Right renal cortex interstitium (tissue), 3 donors: ENCODE measurements at places on chromosomes 2 and 18. TPM values are rescaled to one million over a fixed set of nuclear protein-coding genes. Genes with fewer than 3 reads are reported as not detected.

The ABCG5 gene
- polyA plus RNA-seq: 0.50 TPM

The VIT gene
- not detected for polyA plus RNA-seq

The CLEC4F gene
- 0.08 TPM for polyA plus RNA-seq

DNA sequence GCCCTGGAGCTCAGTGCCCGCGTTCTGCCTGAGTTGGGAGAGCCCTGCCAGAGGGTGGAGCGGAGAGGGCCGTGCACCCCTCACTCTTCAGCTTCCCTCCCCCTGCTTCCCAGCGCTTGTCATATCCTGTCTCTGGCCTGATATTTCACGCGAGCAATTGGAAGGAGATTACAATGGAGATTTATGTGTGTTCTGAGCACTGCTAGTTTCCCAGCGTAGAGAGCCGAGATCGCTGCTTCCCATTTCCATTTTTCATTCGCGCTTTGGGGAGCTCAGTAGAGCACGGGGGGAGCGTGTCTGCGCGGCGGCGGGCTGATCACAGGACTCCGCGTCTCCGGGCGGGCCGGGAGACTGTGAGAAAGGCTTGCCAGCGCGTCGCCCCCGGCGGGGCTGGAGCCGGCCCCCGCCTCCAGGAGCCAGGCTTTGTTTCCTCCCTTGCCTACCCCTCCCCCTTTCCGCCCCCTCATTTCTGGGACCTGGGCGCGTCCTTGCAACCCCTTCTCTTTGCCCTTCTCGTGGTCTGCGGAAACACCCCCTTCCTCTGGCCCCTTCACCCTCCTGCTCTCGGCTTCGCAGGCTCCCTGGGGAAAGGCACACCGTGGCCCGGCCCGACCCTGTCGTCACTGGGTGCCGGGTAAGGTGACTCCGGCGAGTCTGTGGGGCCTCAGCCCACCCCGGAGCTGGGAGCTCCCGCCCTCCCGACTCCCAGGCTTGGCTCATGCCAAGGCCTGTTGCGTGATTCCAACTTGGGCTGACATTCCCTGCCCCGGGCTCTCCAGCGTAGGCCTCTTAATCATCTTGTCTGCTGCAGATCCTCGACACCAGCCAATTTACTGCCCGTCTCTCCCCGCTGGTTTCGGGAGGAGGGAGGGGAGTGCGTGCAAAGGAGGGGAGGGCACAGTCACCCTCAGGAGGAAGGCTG, 5.8 kb downstream of the DLX2 start:
- DNase-seq: no peak

- DNase-seq: no peak
Observed at GRCh38 chr18:26902291-26902690, 36.8 kb upstream of the AQP4 start.

DNA sequence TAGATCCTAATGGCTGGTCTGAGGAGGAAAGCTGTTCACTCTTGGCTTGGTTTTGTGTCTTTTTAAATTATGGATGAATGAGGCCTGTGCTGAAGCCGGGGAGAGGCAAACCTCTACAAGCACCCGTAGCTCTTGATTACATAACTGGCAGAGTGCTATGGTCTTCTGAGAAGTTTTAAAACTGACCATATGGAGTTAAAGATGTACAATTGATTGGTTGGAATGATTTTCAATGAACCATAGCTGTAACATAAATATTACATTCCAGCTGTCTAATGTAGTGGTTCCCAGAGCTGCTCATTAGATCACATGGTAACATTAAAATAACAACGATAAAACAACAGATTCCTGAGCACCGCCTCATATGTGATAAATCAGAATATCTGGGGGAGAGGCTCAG, 71.1 kb upstream of the MAP4K3 start:
- DNase-seq: no peak

DNA sequence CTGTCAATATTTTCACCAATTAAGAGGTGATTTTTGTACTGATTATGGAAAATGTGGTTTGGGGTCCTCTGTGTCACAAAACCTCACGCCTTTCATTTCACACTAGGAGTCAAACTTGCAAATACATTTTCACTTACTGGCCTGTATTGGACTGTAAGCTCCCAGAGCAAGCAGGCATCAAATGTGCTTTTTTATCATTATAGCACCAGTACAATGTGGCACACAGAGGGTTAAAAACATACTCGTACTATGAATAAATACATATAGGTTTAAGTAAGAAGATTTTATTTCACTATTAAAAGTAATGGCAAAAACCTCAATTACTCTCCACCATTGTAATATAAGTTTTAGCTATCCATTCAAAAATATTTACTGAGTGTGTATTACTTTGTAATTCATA, 56.7 kb downstream of the ABCB11 start:
- no peak for DNase-seq

DNA sequence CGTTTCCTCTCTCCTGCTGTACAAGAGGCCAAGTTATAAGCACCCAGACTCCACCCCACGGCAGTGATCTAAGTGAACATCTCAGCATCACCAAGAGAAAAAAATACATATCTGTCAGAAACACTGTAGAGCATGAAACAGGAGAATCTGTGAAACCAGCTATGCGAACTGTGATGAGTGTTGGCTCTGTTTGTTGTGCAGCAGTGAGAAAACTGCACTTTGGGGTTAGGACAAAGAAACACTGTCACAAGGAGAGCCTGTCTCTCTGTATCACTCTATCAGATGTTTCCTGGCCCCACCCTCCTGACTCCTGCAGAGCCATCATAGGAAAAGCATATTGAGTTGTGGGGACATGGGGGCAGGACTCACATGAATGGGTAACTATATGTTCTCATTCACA, 87.1 kb downstream of the LAMA3 start:
- no peak for DNase-seq

- DNase-seq: no peak
Observed at GRCh38 chr2:232013701-232014353, 52.3 kb downstream of the DIS3L2 start.

GRCh38 chr2:23753291-23754010, 173.5 kb downstream of the ATAD2B start:
- no peak for DNase-seq

- DNase-seq: no peak
Observed at GRCh38 chr2:224969633-224970260, 72.5 kb downstream of the DOCK10 start.

DNA sequence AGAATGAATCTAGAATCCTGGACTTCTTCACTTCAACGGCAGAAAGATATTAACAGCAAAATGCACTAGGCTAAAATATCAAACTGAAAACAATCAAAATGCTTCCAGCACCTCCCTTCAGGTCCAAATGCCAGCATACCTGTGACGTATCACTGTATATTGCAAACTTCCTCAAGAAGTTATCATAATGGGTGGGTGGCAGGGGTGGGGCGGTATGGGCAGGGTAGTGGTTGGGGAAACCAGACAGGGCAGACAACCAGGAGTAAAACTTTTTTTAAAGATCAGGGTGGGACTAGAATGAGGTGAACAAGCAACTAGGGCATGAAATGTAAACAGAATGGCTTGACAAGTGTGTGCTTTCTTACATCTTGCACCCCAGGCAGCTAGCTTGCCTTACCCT, 140.9 kb downstream of the SATB2 start:
- DNase-seq: no peak
